Tibial nerve (tissue), 4 donors: ENCODE measurements at places on chromosomes 6 and 20. TPM values are rescaled to one million over a fixed set of nuclear protein-coding genes. Genes with fewer than 3 reads are reported as not detected.

DNA sequence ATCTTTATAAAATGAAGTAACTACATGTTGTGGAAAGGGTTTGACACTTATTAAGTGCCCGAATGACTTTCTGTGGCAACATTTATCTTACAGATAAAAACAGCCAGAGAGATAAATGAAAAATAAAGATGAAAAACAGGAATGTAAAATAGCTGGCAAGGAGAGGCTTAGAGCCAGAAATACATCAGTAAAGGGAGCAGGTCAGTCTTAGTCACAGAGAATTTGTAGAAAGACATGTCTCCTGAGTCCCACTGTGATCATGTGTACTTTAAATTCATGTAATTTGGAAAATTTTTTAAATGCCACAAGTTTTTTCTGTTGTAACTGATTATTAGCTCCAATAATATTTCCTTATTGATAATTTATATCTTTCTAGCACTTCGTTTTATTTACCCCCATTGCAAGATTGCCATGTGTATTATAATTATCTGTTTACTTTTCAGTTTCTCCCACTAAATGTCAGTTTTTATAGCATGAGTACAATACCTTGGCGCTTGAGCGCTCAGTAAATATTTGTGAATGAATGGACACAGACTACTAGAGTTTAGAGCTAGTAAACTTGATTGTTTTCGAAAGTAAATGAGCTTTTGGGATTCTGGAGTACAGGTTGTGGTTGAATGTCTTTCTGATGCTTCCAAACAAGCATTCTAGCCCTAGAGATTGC is 15.2 kb downstream of the TAB2 start:
- no peak overlapping the region for H3K27ac ChIP-seq
- DNase-seq, result no peak

GRCh38 chr6:138572167-138572875 is 73.0 kb upstream of the NHSL1 start:
- DNase-seq, result peak; percentile 37
- peak overlapping the region; percentile 64 for H3K27ac ChIP-seq
- H3K27me3 ChIP-seq, result no peaks in the 10 kb centered on the region
- H3K36me3 ChIP-seq, result no peaks in the 10 kb centered on the region
- H3K4me1 ChIP-seq, result no peaks in the 10 kb centered on the region

GRCh38 chr6:42339991-42340401 is 111.7 kb downstream of the TRERF1 start:
- no peak overlapping the region for H3K27ac ChIP-seq
- no peaks in the 10 kb centered on the region for H3K36me3 ChIP-seq
- H3K4me3 ChIP-seq, result no peak overlapping the region
- no peak for DNase-seq
- no peaks in the 10 kb centered on the region for H3K27me3 ChIP-seq

GRCh38 chr20:51565298-51566144 is 23.0 kb upstream of the NFATC2 start:
- H3K4me1 ChIP-seq, result peaks cover 28% of the 10 kb centered on the region
- peak overlapping the region; percentile 63 for H3K27ac ChIP-seq
- no peaks in the 10 kb centered on the region for H3K27me3 ChIP-seq
- no peak overlapping the region for H3K4me3 ChIP-seq

GRCh38 chr6:155450240-155450581 is 5.4 kb downstream of the NOX3 start:
- no peak overlapping the region for H3K4me3 ChIP-seq
- H3K4me1 ChIP-seq, result no peaks in the 10 kb centered on the region
- H3K36me3 ChIP-seq, result no peaks in the 10 kb centered on the region
- peaks cover 4% of the 10 kb centered on the region for H3K27me3 ChIP-seq
- DNase-seq, result no peak

- no peak for DNase-seq
- H3K27ac ChIP-seq, result no peak overlapping the region
- peaks cover 9% of the 10 kb centered on the region for H3K4me1 ChIP-seq
- peaks cover 5% of the 10 kb centered on the region for H3K36me3 ChIP-seq
These were observed 193.1 kb downstream of the ATXN1 start for GRCh38 chr6:16568128-16568527.

DNA sequence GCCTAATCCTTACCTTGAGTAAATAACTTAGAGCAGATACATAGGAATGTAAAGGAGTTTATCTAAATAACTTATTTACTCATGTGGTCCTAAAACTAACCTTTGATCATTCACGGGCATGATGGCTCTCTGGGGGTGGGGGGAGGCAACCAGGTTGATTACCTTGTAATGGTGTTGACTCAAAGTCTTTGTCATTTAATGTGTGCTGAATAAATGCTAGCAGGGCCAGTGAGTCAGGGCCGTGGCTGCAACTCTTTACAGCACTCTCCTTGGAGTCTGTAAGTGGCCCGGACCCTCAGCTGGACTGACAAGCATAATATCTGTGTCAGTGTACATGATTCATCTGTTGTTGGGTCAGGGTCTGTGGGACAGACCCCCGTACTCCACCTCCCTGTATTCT is 203.0 kb downstream of the EPM2A start:
- no peaks in the 10 kb centered on the region for H3K27me3 ChIP-seq
- H3K27ac ChIP-seq, result no peak overlapping the region
- no peaks in the 10 kb centered on the region for H3K36me3 ChIP-seq
- DNase-seq, result no peak
- H3K4me3 ChIP-seq, result no peak overlapping the region

- H3K36me3 ChIP-seq, result no peaks in the 10 kb centered on the region
- no peak overlapping the region for H3K4me3 ChIP-seq
- H3K27ac ChIP-seq, result no peak overlapping the region
These were observed 9.6 kb upstream of the RHAG start for GRCh38 chr6:49646130-49646824.

DNA sequence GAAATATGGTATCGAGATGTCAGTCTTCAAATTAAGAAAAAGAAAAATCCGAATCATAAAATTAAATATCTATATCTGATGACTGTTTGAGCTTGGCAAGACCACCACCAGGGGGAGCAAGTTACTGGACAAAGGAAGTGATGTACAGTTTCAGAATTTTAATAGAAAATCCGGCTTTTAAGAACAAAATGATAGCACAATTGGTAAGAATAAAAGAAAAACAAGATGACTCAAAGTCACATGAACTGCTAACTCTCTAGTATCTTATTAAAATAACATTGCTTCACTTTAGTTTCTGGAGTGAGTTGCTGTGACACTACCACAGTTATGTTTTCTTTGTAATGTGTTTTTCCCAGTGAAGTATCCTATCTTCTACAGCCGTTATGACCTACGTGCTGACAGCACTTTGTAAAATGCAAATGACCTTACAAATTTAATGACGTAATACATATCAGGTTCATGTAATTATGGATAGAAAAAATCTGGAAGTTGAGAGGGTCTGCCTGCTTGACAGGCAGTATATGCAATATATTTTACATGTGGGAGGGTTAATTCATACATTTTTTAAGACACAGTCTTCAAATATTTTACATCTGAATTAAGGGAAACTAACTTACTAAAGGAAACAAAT is 405.3 kb upstream of the HS3ST5 start:
- no peaks in the 10 kb centered on the region for H3K36me3 ChIP-seq
- no peak overlapping the region for H3K4me3 ChIP-seq
- H3K27ac ChIP-seq, result no peak overlapping the region
- H3K27me3 ChIP-seq, result no peaks in the 10 kb centered on the region

- no peaks in the 10 kb centered on the region for H3K4me1 ChIP-seq
- H3K36me3 ChIP-seq, result no peaks in the 10 kb centered on the region
- H3K4me3 ChIP-seq, result no peak overlapping the region
- H3K27me3 ChIP-seq, result no peaks in the 10 kb centered on the region
These were observed 398.0 kb downstream of the RNGTT start for GRCh38 chr6:88565409-88565811.

- H3K27ac ChIP-seq, result peak overlapping the region; percentile 69
- no peak for DNase-seq
- no peak overlapping the region for H3K4me3 ChIP-seq
- no peaks in the 10 kb centered on the region for H3K36me3 ChIP-seq
- peaks cover 14% of the 10 kb centered on the region for H3K4me1 ChIP-seq
- no peaks in the 10 kb centered on the region for H3K27me3 ChIP-seq
These were observed 20.4 kb downstream of the ACSS1 start for GRCh38 chr20:25037288-25038102.

DNA sequence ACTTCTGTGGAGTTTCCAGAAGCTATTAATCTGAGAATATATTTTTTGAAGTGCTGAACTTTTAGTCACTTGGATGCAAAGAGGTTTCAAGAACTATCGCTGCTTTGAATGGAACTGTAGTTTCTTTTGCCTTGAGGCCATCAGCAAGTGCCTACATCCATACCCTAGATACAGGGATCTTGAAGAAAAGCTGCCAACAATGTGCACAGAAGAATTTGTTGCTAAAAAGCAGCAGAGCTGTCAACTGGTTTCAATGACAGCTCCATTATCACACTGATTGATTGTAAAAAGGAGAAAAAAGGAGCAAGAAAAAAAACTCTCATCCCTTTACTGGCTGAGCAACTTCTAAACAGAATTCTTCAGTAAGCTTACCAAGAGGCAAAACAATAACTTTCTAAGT is 251.0 kb upstream of the NRSN1 start:
- no peaks in the 10 kb centered on the region for H3K4me1 ChIP-seq
- no peaks in the 10 kb centered on the region for H3K27me3 ChIP-seq
- no peak overlapping the region for H3K27ac ChIP-seq
- H3K4me3 ChIP-seq, result no peak overlapping the region
- no peaks in the 10 kb centered on the region for H3K36me3 ChIP-seq

TOX2 gene
- 1.3 TPM for total RNA-seq

NPBWR2 gene
- not detected for total RNA-seq
